ENCODE measurements at places on chromosomes 2 and 18.

DNA sequence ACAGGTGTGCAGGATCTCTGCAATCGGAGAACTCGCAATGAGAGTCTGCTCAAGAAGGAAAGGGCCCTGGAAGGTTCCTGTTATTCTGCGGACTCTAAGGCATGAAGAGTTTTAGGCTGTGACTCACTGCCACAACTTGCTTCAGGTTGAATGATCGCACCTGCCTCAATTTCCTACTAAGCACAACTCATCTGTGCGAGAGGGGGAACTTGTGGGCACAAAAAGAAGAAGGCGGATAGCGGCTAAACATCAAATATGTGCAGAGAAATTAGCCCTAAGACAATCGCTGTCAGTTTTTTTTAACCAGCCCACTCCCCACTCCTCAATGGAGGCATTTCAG, 14.0 kb upstream of the CREG2 start:
- no peak for DNase-seq

- DNase-seq, result no peak
Observed at GRCh38 chr2:26778507-26778906, 7.3 kb upstream of the CENPA start.

DNA sequence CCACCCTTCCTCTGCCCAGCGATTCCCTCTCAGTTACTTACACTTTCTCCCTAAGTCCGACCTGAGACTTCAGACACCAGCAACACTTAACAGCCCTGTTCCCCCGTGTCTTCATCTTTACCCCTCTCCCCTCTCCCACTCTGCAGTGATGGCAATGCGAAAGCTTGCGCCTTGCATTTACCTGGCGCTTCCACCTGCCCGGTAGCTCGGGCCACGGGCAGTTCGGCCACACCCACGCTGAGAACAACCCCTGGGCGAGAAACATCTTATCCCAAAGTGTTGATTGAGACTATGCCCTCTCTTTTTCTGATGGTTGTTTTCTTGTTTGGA, 558 bp downstream of the DNAJC10 start:
- DNase-seq, result no peak

- no peak for DNase-seq
Observed at GRCh38 chr2:230178546-230179485, 41.0 kb downstream of the SP110 start.

DNA sequence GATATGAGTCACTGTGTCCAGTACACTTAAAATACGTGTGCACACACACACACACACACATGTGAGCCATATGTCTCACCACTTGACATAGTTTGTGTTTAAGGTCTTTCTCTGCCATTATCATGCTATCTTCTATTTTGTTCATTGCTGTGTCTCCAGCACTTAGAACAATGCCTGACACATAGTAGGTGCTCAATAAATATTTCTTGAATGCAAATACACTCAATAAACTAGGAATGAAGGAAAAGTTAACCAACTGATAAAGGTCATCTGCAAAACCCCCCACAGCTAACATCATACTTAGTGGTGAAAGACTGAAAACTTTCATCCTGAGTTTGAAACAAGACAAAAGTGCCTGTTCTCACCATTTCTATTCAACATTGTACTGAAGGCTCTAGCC, 4.4 kb downstream of the MOCOS start:
- no peak for DNase-seq

DNA sequence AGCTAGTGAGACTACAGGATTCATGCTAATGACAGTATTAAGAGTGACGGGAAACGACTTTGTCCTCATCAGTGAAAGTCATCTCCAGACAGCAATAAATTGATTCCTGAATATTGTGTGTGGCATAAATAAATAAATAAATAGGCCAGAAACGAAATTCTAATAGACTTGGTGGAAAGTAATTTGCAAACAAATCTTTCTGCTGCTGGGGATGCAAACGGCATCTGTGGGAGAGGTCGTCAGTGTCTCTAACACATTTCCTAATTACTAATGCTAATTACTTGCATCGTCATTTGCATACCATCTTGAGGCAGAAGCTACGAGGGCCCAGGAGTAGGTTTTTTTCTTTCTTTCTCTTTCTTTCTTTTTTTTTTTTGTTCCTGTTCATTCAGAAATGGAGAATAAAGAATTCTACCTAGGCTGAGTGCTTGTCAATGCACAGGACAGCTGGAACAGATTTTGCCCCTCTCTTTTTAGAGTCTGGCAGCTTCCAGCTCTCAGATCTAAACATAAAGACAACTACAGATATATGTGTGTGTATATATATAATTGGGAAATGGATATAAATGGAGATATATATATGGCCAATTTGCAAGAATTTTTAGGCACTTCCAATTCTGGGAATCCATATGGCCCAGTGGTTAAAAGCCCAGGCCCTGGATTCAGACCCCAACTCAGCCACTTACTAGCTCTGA, 75.1 kb downstream of the SPP2 start:
- no peak for DNase-seq

- DNase-seq, result no peak
Observed at GRCh38 chr18:68387246-68387645, 327.7 kb downstream of the TMX3 start.

- no peak for DNase-seq
Observed at GRCh38 chr2:28216331-28216730, 176.3 kb upstream of the FOSL2 start.

DNA sequence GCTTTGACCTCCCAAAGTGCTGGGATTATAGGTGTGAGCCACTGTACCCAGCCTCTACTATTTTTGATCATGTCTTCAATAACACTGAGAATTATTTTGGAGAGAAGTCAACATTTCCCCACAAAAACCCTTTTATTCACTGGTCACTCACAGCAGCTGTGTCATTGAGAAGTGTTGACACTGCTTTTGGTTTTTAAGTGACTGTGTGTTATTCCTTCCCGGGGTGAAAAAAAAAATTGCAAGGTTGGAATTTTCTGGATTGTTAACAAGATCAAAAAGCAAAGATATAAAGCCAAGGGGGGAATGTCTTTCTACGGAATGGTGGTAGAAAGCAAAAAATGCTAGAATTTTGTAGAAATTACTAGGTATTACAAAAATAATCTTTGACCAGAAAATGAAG, 61.5 kb downstream of the TANC1 start:
- no peak for DNase-seq

DNA sequence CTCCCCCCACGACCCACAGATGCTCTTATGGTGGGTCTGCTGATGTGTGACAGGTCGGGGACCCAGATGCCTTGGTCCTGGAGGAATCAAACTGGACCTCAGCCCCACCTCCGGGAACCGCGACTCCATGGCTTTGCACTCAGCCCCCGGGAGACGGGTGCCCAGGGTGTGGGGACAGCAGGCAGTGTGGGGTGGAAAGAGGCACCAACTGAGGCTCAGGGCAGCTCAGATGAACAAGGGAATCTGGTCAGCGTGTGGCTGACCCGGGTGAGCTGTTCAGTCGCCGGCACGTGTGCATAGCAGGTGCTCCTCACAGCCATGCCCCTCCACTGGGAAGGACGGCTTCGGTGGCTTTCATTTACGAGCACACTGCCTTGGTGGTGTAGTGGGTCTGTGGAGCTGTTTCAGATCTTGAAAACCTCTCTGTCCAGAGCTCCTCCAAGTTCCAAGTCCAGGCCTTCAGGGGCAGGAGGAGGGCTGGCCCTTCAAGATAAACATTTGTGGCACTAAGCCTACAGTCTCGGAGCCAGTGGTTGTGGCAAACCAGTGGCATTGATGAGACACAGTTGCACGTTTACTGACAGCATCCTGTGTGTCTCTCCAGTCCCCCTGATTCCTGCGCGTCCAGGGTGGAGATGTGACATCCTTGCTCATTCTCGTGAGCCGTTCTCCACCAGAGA, 471.2 kb upstream of the HS6ST1 start:
- no peak for DNase-seq

DNA sequence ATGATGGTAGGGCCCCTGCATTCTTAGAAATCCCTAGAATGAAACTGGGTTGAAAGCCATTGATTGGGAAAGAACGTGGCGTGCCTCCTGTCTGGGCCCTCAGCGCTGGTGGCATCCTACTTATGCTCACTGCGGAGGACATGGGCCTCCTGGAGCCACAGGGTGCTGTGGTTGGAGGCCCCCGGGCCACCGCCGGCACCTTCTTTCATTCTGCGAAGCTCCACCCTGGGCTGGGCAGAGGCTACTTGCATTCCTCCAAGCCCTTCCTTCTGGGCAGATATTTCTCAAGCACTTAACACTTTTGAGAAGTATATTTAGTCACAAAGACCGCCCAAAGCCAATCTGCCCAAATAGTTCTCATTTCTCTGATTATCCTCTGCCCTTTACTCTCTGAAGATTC, 311.9 kb downstream of the MYCN start:
- no peak for DNase-seq

DNA sequence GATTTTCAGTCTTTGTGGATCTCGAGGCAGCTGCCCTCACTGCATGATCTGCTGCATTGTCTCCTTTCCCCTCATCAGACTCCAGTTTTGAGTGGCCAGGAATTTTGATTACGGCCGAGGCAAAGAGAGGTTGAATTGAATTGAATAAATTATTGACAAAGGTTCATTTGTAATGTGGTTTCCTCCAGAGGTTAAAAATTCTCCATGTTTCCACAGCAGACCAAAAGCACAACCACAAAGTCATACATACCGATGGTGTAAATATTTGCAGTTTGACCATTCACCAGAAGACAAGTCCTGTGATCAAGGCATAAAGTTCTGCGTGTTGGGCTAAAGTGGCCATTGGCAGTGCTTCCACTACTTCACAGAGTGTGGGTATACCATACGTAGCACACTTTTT, 343.8 kb upstream of the MYT1L start:
- DNase-seq, result no peak

DNA sequence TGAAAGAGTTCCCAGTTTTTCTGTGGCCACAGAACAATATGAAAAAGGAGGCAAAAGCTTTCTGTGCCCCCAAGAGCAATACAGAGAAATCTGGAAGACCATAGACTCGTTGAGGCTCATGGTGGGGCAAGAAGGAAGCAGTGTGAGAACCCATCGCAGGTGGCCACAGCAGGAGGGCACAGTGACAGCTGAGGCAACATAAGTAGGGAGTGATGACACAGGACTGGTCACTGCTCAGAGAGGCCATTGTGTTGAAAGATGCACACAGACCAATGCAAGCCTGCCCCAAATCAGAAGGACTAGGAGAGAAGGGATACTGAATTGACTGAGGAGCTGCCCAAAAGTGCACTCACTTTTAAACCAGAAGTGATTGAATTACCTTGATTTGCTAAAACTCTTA, 483.6 kb downstream of the EPHA4 start:
- no peak for DNase-seq

GRCh38 chr2:27225526-27225925, 8.4 kb downstream of the CAD start:
- DNase-seq, result no peak

- DNase-seq, result no peak
Observed at GRCh38 chr2:65193446-65193845, 34.2 kb upstream of the ACTR2 start.

- no peak for DNase-seq
Observed at GRCh38 chr2:47249157-47249900, 94.2 kb upstream of the STPG4 start.

- no peak for DNase-seq
Observed at GRCh38 chr2:64260817-64261216, 116.6 kb upstream of the PELI1 start.

DNA sequence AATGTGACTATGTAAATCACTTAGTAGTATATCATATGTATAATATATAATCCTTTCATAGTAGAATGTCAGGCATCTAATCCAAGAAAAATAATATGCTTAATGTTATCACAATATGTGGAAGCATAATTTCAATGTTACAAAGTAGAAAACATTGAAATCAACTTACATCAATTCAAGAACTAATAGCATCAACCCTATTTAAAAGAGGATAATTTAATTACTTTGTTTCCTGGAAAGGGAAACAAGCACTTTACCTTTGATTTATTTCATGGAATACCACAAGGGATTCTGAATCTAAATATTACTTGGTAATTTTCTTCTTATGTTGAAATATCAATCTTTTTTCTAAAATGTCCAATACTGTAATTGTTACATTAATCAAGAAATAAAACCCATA, 30.6 kb upstream of the SOCS6 start:
- no peak for DNase-seq

GRCh38 chr18:5890331-5891183, 4.8 kb downstream of the TMEM200C start:
- no peak for DNase-seq

DNA sequence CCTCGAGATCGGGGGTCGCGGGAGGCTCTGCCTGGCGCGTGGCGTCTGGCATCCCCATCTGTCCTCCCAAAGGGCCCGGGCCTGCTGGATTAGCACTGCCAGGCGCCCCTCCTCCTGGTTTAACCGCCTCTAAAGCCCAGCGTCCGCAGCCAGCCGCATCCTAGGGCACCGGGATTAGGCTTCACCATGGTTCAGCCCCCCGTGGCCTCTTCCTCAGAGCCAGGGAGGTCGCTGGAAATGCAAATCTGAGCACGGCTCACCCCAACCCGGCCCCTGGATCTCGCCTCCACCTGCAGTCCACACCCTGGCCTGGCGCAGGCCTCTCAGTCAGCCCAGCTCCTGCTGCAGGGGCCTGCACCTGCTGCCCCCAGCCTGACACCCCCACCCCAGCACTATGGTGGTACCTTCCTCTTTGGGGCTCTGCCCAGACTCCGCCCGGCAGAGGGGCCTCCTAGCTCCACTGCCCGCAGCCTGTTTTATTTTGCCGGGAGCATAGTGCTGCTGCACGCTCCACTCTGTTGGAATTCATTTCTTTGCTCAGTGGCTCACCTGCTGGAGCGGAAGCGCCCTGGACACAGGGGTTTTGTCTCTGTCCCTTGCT, 13.2 kb downstream of the PRELID3A start:
- DNase-seq, result no peak

DNA sequence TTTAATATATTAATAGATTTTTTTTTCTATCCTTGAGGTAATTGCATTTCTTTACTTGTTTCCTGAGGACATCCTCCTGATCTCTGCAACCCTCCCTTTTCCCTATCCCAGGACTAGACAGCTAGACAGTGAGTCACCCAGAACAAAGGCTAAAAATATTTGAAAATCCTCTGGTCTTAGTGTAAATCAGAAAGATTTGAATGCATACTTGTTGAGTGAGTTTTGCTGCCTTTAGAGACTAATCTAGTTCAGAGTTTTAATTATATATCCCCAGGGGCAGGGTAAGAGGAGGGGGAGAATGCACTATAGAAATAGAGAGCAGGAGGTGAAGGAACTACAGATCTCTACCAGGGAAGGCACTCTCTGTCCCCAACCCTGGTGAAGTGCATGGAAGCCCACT, 202.3 kb upstream of the TCF4 start:
- no peak for DNase-seq

GRCh38 chr2:45739796-45740485, 88.5 kb downstream of the PRKCE start:
- DNase-seq, result no peak

- DNase-seq, result no peak
Observed at GRCh38 chr18:33803636-33804035, 225.6 kb downstream of the ASXL3 start.

All from T-helper 17 cell (primary cell).